WERI-Rb-1 (cell line): ENCODE measurements at places on chromosomes 3 and 15.

DNA sequence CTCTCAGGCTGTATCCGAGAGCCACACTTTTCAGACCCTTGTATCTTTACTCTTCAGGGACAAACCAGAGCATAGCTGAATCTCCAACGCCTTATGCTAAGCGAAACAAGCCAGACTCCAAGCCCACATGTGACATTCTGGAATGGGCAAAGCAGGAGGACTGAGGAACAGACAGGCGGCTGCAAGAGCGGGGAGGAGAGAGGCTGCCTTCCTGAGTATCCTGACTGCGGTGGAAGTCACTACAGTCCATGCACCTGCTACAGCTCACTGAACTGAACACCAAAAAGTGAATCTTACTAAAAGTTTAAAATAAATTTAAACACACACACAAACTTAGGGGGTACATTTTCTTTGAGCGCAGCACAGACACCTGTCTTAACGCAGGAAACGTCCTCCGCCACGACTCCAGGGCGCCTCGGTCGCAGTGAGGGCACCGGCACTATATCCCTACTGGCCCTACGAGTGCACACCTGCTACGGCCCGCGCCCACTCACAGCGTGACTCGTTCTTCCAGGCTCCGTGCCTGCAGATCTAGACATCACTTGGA lies 1.4 kb downstream of the CYFIP1 start:
- no peak for DNase-seq

DNA sequence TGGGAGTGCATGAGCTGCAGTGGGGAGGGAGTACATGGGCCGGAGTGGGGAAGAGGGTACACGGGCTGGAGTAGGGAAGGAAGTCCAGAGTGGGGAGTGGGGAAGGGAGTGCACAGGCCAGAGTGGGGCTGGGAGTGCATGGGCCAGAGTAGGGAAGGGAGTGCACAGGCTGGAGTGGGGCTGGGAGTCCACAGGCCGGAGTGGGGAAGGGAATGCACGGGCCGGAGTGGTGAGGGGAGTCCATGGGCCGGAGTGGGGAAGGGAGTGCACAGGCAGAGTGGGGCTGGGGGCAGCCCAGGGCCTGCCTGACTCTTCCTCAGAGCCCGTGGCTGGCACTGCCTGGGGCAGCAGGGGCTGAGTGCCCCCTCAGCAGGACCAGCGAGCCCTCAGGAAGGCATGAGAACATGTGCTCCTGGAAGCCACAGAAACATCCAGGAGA lies 40.7 kb downstream of the KLF15 start:
- DNase-seq, result no peak

DNA sequence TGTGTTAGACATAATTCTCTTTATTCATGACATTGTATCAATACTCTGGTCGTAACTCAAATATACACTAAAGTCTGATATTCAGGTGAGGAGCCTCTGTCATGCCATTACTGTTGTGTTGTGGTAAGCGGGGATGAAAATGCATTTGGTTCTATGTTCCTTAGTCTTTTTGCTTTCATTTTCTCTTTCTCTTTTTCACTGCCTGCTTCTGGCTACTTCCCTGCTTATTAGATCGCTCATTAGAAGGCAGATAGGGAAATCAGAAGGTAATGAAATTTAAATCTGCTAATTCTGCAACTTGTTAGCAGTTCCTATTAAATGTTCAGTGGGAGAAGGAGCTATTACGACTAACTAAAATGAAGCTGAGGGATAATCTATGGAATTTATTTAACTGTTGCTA lies 345.0 kb downstream of the GRM7 start:
- no peak for DNase-seq

DNA sequence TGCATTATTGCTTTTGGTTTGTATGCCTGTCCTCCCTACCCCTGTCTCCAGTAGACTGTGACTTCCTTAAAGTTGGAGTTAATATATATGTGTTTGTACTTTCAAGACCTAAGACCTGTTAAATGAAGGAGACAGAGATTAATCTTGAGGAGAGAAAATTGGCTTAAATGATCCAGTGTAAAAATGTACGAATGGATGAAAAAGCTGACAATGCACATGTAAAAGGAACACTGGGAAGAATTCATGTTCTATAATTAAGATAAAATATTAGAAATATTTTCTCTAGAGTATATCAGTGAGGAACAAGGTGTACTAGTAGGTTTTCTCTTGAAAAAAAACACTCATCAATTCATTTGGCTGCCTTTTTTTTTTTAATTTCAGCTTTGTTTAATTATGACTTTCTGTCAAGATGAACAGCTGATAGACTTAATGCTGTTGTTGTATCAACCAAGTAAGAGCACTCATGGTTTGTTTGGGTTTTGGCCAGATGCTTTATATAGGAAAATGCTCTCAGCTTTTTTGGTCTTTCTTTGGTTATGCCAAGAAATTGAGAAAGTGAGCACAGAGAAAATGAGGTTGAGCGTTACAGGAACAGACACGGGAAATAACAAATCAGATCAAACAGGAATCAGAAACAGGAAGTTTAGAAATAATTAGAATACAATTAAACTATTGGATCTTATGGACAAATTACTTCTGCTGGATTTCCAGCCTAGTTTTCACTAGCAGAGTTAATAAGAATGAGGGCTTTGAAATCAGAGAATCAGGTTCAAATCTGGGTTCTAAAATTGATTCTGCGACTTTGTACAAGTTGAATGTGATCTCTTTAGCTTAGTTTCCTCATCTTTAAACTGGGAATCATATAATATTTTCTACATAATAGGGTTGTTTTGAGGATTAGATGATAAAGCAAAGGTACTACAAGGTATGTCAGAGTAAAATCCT lies 38.3 kb upstream of the AADAC start:
- no peak for DNase-seq

- no peak for DNase-seq
Observed at GRCh38 chr3:3240986-3241385, 61.5 kb upstream of the CRBN start.

DNA sequence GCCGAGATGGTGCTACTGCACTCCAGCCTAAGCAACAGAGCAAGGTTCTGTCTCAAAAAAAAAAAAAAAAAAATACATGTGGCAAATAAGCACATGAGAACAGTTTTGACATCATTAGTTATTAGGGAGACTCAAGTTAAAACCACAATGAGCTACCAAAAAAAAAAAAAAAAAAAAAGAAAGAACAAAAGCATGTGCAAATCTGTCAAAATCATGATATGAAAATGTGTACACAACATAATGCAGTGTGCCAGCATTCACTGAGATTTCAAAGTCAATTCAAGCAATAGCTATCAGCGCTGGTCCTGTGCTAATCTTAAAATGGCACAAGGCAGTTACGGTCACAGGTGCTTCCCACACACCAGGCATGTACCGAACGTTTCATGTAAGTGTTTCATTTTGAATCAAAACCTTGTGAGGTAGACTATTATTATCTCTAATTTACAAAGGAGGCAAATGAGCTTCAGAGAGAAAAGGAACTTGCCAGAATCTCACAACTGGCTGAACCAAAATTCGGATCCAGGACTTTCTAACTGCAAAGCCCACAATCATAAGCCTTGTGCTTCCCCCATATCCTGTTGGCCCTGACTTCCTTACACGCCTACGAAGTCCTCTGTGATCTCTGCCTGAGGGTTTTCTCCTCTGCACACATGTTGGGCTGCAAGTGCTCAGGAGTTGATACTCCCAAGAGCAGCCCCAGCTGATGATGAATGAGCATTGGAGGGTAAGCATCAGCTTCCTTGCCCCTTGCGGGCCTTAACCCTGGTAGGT lies 200.1 kb upstream of the PROK2 start:
- no peak for DNase-seq

DNA sequence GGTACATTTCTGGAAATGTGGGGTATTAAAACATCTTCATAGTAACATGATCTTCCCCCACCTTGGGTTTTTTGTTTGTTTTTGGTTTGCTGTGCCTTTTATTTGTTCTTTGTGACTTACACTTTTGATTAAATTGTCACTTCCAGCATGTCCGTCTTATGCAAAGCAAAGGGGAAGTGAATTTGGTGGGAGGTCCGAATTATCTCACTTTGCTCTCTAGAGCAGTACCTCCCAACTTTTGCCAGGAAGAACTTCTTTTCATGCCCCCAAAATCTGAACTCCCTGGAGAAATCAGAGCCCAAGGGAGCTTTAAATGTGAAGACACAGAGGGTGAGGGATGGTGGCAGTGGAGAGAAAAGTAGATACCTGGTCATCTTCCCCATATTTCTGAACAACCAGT lies 173.1 kb downstream of the IL5RA start:
- no peak for DNase-seq

GRCh38 chr3:70069557-70069956 lies 70.0 kb downstream of the SAMMSON start:
- DNase-seq, result no peak

- DNase-seq, result no peak
Observed at GRCh38 chr3:141380279-141380678, 12.0 kb downstream of the ZBTB38 start.

GRCh38 chr3:40924559-40925141 lies 274.7 kb upstream of the CTNNB1 start:
- DNase-seq, result no peak

DNA sequence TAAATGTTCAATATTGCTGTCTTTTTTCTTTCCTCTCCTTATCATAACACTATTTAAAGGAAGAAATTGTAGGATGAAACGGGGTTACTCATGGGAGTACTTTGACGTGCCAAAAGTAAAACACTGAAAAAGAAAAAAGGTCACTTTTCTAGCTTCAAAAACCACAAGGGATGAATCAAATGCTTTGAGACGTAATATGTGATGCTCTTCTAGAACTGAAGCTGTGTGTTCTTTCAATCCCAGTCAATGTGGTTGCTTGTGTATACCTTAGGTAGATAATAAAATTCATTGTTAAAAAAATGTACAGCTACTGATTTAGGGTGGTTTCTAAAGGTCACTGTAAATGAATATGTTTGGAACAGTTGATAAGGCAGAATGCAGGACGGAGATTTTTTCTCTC lies 538.8 kb upstream of the ZNF717 start:
- no peak for DNase-seq

- DNase-seq, result no peak
Observed at GRCh38 chr3:149245738-149246451, 24.3 kb upstream of the CP start.

DNA sequence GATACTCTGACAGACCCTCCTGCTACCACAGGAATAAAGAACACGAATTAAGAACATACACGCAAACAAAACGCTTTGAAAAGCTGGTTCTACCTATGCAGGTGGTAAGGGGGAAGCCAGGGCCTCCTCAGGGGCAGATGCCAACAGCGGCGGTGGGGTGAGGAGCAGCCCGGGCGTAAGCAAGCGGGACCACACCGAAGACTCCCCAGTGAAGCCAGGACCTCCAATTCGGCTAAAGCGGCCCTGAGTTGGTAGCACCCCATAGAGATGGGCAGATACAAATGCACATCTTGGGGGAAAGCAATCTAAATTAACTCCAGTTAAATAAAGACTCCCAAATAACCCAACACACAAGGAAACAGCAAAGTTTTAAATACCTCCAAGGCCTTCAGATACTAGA lies 32.4 kb downstream of the NIPA2 start:
- DNase-seq, result no peak

DNA sequence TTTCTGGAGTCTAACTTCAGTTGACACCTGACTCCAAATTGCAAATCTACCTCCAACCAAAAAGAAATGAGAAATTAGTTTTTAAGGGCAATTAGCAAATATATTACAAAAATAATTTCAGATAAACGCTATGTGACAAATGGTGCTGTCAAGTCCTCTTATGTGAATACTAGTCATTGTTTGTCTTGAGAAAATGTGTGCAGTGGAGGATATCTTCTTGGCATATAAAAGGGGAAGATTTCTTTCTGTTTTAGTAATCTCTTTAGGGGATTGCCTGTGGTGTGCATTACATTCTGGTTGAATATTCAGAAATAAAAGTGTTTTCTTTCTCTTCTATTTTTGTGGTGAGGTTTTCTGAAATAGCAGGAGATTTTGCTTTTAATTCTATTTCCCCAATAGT lies 3.0 kb upstream of the GCSAM start:
- DNase-seq, result no peak

GRCh38 chr15:68056097-68056865 lies 2.2 kb downstream of the PIAS1 start:
- DNase-seq, result no peak

DNA sequence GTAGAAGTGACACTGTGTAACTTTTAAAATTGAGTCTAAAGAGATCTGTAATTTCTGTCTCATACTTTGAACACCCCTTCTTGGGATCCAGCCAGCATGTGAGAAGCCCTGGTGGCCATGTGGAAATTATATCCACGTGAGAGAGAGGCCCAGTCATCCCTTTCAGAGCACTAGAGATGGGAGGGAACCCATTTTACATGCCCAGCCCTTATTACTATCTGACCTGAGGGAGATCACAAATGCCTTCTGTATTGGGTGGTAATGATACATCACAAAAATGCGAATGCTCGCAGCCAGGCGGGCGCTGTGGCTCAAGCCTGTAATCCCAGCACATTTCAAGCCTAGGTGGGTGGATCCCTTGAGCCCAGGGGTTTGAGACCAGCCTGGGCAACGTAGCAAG lies 27.3 kb upstream of the TRAK1 start:
- no peak for DNase-seq

GRCh38 chr15:58724466-58724865 lies 25.0 kb downstream of the ADAM10 start:
- no peak for DNase-seq

- no peak for DNase-seq
Observed at GRCh38 chr15:95812491-95812890, 518.0 kb upstream of the NR2F2 start.

DNA sequence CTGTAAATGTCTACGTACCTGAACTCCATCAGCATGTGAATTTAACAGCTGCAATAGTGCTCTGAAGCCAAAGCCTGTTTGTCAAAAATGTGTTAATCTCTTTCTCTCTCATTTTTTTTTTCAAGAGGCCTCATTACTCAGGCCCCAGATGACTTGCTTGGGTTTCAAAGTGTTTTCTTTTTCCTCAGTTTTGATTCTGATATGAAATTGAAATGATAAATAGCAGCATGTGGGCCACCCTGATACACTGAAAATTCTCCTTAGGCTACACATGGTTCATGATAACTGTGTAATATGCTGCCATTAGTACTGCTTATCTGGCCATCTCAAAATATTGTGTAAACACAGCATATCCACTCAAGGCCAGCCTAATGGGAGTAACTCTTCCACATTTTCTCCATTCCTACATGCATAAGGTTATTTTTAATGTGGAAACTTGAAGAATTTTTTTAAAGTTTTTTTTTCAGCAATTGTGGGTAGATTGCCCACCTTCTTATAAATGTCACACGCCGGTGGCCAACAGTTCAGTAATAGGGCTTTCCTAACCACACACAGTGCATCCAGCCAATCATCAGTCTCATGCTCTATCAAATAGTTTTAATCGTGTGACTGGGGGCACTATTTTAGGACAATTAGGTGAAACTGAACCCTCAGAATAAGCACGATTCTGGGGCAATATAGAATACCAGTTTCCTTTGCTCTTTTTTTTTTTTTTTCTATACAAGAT lies 13.1 kb upstream of the DENND4A start:
- no peak for DNase-seq

GRCh38 chr3:49901366-49902339 lies 2.0 kb downstream of the MST1R start:
- no peak for DNase-seq

DNA sequence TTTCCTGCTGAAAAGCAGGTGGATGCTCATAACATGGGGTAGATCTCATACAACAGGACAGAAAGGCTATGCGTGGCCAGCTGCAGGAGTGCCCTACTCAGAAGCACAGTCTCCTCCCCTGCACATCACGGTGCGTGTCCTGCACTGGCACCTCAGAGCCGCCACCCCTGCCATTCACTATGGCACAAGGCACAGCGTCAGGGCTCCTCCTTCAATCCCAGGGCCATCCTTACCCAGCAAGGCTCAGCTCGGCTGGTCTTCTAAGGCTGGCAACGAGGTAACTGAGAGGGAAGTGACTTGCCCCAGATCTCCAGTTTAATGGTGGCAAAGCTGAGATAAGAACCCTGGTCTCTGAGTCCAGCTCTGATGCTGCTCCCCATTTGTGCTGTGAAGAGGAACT lies 97.1 kb downstream of the CPN2 start:
- DNase-seq, result no peak
